Activated effector memory CD4-positive, alpha-beta T cell treated with anti-CD3 and anti-CD28 coated beads, Interleukin-2, amount 50 U/mL, for 16 hours (primary cell): ENCODE measurements at places on chromosomes 3 and 15.

GRCh38 chr15:55737373-55737772, 5.6 kb downstream of the PRTG start:
- DNase-seq: no peak

DNA sequence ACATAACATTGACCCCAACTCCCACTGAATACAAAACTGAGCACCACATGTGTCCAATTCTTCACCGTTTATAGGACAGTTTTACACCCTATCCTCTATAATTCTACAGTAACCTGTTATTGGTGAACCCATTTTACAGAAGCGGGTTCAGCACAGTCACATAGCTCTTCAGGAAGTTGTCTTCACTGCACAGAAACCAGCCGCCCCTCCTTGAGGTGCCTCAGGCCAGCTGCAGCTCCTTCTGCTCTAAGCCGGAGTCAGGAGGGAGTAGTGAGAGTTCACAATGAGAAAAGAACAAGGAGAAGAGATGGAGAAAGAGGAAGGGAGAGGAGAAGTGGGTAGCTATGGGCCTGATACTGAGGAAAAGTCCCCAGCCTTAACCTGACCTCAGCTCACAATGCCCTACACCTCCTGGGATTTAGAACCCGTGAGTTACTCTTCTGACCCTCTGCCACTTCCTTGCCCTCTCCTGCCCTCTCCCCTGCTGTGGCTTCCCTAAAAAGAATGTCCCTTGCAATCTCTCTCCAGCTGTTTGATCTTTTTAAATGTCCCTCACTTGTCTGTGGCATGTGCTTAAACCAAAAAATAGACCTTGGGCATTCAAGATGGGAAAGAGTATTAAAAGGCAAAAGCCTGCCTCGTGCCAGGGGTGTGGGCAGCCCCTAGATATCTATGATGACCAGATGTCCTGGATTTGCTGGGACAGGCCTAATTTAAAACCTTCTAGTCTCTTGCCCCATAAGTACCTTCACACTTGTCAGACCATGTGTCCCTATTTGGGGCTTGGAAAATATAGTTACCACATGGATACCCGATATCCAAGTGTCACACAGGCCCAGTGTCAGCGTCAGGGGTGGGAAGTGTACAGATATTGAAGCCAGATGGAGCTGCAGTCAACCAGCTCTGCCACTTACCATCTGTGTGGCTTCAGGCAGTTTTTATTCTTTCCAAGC, 71.3 kb upstream of the HES1 start:
- DNase-seq: no peak

DNA sequence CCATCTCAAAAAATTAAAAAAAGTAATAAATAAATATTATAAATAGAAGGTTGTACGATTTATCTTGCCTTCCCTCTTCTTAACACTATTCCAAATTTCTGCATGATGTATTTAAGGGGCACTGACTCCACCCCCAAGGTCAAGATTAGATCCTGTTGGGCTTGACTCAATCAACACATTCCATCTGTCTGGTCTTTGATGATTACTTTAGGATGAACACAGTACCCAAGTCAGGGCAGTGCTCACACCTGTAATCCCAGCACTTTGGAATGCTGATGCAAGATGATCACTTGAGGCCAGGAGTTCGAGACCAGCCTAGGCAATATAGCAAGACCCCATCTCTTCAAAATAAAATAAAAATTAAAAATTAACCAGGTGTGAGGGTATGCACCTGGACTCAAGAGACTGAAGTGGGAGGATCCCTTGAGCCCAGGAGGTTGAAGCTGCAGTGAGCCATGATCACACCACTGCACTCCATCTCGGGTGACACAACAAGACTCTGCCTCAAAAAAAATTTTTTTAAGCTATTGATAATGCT, 14.1 kb upstream of the ATP1B3 start:
- DNase-seq: no peak

DNA sequence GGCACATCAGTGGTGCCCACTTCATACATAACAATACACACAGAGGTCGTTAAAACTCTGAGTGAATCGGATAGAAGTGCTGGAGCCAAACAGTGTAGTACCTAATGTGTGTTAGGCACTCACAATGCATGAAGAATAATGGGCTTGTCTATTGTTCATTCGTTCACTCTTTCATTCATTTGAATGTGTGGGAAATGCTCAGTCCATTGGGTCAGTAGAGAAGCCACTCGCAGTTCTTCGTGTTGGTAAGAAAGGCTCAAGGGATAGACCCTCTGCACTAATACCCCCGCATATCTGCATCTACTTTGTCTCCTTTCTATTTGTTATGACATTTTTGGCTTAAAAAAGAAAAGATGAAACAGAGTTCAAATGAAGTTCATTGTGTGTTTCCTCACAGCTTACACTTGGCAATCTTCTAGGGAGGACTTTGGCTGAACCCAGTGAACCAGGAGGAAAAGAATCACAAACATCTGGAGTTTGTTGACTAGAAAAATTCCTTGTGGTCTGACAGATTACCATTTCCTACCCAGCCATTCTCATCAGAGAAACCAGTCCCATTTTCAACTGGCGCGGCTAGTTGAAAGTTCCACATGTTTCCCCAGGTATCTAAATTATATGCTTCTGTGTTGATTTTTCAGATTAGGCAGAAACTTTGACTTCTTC, 32.8 kb upstream of the MFSD1 start:
- DNase-seq: no peak

GRCh38 chr3:53716998-53717397, 129.2 kb downstream of the CHDH start:
- DNase-seq: no peak
